ENCODE measurements at places on chromosomes 2 and 18.

- no peak for DNase-seq
Measured at GRCh38 chr2:76464310-76464709, 753.6 kb upstream of the GCFC2 start.

GRCh38 chr2:198054299-198054698 is 249.9 kb downstream of the PLCL1 start:
- no peak for DNase-seq

- no peak for DNase-seq
Measured at GRCh38 chr2:127048969-127049897, 57.7 kb downstream of the BIN1 start.

DNA sequence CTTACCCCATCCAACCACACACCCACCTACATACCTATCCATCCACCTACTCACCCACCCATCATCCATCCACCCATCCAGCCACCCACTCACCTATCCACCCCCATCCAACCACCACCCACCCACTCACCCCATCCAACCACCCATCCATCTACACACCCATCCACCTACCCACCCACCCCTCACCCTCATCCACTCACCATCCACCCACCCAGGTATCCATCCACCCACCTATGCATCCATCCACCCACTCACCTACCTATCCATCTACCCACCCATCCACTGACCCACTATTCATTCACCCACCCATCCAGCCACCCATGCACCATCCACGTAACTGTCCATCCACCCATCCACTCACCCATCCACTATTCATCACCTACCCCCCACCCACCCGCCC is 194.8 kb downstream of the EIPR1 start:
- DNase-seq = no peak

DNA sequence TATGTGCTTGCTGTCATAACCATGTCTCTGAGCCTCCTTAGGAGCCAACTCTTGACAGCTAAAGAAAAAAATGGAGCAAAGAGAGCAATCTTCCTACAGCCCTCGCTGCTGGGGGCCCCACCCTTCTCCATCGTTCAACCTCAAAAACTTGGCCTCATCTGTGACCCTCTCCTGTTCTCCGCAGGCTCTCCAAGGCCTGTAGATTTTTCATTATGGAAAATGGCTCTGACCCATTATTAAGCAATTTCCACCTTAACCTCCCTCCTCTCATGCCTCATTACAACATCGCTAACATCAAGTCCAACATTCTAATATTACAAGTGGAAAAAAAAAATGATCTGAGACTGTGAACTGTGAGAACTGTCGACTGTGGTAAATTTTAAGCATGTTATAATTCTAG is 98.7 kb downstream of the SLC8A1 start:
- no peak for DNase-seq

- no peak for DNase-seq
Measured at GRCh38 chr18:2893056-2893455, 46.2 kb downstream of the EMILIN2 start.

GRCh38 chr2:25426326-25426725 is 84.6 kb upstream of the DNMT3A start:
- DNase-seq = no peak

- DNase-seq = no peak
Measured at GRCh38 chr2:164928101-164928673, 27.1 kb downstream of the SLC38A11 start.

- no peak for DNase-seq
Measured at GRCh38 chr2:239129147-239129920, 271.5 kb downstream of the HDAC4 start.

DNA sequence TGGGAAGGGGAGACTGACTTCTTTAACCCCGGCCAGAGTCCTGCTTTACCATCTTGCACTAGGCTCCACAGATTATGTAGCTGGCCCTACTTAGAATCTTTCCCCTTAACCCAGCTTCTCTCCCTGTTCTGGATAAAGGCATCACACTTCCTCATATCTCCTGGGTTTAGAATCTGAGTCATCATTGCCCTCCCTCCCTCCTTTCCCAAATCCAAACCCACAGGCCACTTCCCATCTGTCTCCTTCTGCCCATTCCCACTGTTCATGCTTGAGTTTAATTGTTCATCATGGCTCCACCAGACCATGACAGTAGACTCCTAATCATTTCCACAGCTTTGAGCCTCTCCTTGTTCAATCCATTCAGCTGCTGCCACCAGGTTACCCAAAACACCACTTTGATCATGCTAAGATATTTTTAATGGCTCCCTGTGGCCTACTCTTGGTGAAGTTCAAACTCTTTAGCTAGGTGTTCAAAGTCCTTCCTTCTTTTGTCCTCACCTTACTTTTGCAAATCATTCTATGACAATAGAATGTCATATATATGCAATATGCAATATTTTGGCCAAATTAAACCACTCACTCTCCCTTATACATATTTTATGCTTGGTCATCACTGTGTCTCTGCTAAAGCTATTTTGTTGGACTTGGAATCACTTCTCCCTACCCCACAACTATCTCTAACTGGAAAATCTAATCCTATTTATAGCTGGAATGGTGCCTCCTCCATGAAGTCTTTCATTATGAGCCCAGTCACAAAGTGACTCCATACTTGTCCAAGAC is 5.5 kb downstream of the PDE11A start:
- DNase-seq = no peak

- no peak for DNase-seq
Measured at GRCh38 chr18:79526468-79527460, 131.0 kb downstream of the NFATC1 start.

GRCh38 chr2:228532233-228532632 is 350.7 kb upstream of the SPHKAP start:
- DNase-seq = no peak

DNA sequence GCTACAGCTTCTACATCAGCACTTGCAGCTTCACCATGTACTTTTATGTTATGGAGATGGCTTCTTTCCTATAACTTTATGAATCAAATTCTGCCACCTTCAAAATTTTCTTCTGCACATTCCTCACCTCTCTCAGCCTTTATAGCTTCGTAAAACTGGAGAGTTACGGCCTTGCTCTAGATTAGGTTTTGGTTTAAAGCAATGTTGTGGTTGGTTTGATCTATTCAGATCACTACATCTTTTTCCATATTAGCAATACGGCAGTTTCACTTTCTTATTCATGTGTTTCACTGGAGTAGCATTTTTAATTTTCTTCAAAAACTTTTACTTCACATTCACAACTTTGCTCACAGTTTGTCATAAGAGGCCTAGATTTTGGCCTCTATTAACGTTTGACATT is 242.9 kb upstream of the GYPC start:
- DNase-seq = no peak

- DNase-seq = no peak
Measured at GRCh38 chr2:70553334-70553583, 367 bp downstream of the TGFA start.

GRCh38 chr2:36461039-36461681 is 105.6 kb downstream of the CRIM1 start:
- peak; percentile 87 for DNase-seq

GRCh38 chr18:8812631-8813030 is 107.3 kb downstream of the MTCL1 start:
- peak; percentile 69 for DNase-seq

GRCh38 chr18:6730416-6731221 is 1.1 kb downstream of the ARHGAP28 start:
- no peak for DNase-seq

DNA sequence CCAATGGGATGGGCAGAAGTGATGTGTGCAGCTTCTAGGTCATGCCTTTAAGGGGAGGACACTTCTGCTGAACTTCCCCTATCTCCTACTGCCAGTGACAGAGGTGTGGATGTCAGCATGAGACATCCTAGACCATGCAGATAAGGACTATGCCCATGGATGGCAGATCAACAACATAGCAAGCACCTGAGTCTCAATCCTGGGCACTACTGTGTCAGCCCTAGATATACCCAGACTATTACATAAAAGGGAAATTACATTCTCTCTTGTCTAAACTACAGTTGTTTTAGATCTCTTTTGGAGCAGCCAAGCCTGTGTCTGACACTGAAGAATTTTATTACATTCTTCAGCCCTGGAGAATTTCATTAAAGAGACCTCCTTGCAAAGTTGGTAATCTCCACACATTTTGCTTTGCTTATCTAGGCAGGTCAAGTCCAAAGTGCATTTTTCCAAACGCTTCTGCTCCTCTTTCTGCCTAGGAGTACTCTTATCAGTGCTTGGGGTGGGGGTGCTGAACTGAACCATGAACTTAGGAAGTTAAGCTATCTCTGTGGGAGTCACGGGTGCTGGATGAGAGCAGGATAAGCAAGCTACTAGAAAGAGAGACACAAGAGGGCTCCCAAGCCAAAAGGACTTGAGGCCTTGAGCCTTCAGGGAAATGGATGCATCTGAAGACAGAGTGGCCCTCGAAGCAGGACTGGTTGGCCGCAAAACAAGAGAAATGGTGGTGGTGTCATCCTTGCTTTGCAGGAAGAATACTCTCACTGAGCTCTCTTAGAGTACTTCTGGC is 95.2 kb upstream of the SPRED2 start:
- no peak for DNase-seq

DNA sequence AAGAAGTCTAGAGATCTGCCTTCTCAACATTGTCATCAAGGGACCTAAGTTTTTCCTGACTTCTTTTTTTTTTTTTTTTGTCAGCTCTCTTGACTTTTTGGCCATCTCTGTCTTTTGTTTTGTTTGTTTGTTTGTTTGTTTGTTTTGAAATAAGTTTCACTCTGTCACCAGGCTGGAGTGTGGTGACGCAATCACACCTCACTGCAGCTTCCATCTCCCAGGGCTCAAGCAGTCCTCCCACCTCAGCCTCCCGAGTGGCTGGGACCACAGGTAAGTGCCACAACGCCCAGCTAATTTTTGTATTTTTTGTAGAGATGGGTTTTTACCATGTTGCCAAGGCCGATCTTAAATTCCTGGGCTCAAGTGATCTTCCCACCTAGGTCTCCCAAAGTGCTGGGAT is 5.6 kb upstream of the PUS10 start:
- DNase-seq = no peak

- no peak for DNase-seq
Measured at GRCh38 chr2:239926587-239927232, 98.4 kb downstream of the NDUFA10 start.

- no peak for DNase-seq
Measured at GRCh38 chr2:127656569-127657231, 10.7 kb downstream of the GPR17 start.

GRCh38 chr18:55541571-55541970 is 46.4 kb downstream of the TCF4 start:
- no peak for DNase-seq

GRCh38 chr18:77153404-77153803 is 20.8 kb upstream of the MBP start:
- DNase-seq = no peak

GRCh38 chr2:64697297-64698176 is 43.8 kb upstream of the SERTAD2 start:
- DNase-seq = no peak

GRCh38 chr2:61436092-61436491 is 34.8 kb downstream of the USP34 start:
- no peak for DNase-seq

- no peak for DNase-seq
Measured at GRCh38 chr2:199509403-199509802, 51.7 kb upstream of the SATB2 start.

GRCh38 chr2:102032368-102033030 is 40.7 kb downstream of the IL1R2 start:
- DNase-seq = no peak

- no peak for DNase-seq
Measured at GRCh38 chr2:199462347-199462955, 4.7 kb upstream of the SATB2 start.

- peak; percentile 64 for DNase-seq
Measured at GRCh38 chr2:133886735-133887675, 318.7 kb upstream of the NCKAP5 start.

GRCh38 chr18:60372132-60372531 is 443 bp downstream of the MC4R start:
- no peak for DNase-seq

- no peak for DNase-seq
Measured at GRCh38 chr2:205775097-205775877, 93.0 kb downstream of the NRP2 start.

DNA sequence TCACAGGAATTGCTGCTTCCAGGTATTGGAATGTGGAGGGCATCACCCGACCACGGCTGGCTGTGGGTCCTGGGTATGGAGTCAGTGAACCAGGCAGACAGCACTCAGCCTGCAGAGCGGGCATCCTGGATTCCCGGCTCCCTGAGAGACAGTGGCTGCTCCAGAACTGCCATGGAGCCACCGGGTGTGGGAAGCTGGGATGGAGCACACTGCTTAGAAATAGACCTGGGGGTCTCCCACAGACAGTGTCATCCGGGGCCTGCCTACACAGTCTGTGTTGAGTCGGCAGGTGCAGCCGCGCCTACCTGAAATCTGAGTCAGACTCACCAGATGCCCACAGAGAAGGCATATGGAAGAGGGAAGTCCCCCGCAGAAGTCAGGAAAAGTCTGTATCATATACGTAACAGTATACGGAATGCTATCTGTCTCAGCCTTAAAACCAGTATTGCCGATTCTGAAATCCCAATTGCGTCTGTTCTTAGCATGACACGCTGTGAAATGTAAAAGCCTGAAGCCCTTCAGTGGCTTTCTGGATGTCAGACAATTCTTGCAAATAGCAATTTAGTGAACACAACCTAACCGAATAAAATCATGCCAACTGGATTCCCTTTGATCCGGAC is 509.7 kb upstream of the MYT1L start:
- DNase-seq = peak; percentile 33

DNA sequence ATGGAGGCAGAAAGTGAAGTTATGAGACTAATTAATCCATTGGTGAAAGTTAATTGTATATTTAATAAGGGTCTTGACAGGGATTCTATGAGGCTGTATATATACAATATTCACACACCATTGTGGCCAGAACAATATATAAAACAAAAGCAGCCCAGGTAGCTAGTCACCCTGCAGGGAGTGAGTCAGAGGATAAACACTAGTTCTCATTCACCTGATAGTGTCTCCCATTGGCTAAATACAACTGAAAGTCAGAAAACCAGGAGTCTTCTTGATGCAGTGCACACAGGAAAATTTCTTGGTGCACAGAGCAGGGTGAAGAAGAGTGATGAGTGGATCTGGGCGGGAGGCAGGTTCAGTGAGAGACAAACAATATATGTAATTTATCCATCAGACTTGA is 465.2 kb downstream of the ERBB4 start:
- no peak for DNase-seq

DNA sequence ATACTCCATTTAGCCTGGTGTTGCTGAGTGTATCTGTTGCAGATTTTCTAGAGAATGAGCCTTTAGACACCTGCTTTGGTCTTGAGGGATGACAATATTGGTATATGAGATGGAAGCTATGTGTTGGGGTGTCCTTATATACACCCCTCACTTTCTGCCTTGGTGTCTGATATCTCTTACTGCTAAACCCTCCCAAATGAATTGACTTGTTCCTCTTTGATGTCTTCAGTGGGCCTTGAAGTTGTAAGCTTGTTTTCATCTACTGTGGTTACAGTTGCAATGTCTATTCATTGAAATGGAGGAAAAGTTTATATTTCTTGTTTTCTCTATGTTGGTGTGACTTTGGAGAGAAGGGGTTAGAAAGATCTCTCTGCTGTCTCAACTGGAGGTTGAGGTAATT is 18.9 kb downstream of the RAB10 start:
- DNase-seq = no peak
